ENCODE measurements at places on chromosomes 1 and 21. TPM values are rescaled to one million over a fixed set of nuclear protein-coding genes. Genes with fewer than 3 reads are reported as not detected.

DNA sequence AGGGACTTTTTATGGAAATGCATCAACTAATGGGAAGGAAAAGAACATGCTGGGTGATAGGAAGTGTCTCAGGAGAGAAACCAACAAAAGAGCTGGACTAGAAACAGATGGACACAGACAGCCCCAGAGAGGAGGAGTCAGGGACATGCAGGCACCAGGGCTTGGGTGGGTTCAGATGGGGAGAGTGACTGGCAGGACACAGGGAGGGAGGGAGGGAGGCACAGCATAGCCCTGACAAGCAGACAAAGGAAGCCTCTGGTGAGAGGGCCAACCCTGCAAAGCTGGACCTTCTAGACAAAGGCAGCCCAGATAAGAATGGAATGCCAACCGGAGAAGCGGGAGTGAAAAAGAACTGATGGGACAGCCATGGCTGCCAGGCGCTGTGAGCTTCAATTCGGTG lies 568.8 kb downstream of the AJAP1 start:
- DNase-seq = no peak

DNA sequence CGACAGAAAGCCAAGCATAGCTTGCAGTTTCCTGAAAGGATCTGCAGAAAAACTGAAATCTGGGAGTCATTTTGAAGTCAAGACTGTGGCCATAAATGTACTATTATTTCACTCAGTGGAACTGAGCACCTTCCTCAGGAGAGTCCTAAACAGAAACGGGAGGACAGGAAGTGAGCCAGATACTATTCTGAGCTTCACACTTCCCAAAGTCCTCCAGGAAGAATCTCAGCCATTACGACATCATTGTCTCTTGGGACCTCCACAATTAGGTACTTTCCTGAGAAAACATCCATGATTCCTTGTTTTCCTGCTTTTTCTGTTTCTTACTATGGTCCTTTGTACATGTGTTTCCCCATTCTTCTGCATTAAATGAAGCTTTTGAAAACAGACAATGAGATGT lies 299.2 kb upstream of the USP25 start:
- DNase-seq = no peak

GRCh38 chr1:116284819-116285390 lies 88.1 kb upstream of the ATP1A1 start:
- no peak for DNase-seq

DNA sequence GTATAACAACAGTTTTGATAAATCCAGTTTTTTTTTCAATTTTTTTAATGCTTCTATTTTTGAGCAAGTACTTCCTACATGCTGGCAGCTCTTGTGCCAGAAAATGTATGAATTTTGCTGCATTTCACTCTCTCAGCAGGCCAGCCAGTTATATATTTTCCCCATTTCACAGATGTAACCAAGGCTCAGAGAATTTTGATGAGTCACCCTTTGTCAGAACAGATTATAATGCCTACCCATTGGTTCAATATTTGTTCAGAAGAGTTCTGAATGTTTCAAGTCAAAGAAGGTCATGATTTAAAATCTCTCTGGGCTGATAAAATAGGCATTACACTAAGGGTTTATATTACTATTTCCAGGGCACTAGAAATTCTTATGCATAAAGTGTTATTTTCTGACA lies 452.2 kb downstream of the RWDD3 start:
- no peak for DNase-seq

DNA sequence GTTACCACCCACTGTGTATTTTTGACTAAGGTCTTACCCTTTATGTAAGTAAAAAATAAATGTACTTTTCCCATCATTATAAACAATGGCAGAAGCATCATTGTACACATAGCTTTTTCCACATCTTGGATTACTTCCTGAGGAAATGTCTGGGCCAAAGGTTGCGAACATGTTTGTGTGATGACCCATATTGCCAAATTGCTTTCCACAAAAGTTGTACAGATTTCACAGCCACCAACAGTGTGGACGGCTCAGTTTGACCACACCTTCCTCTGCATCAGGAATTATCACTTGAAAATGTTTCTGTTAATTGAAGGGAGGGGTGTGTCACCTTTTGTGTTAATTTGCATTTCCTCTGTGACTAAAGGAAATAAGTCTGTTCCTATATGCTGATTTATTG lies 25.7 kb downstream of the AKNAD1 start:
- no peak for DNase-seq

DNA sequence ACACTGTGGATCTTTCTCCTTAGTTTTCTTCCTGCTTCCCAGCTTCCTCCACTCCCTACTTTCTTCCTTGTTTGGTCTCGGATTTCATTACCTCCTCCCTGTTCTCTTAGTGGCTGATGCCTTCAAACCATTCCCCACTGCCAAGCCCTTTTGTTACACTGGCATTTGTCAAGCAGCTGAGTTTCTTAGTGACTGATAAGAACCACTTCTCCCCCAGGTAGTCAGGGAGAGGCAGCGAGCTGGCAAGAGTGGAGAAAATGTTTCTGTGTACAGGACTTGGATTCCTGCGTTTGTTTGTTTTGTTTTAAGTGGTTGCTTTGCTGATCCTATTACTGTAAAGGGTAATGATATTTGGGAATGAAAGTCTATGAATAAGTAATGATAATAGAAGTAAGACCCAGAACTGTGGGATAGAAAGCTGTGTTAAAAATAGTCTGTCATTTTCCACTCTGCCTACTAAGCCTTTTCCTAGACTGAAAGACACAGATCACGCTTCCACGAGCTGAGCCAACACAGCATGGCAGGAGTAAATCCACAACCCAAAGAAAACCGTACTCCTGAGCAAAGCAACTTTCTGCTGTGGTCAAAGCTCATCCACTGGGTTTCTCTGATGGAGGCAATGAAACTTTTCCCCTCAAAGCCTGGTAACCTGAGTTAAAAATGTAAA lies 10.1 kb upstream of the SERTAD4 start:
- no peak for DNase-seq

DNA sequence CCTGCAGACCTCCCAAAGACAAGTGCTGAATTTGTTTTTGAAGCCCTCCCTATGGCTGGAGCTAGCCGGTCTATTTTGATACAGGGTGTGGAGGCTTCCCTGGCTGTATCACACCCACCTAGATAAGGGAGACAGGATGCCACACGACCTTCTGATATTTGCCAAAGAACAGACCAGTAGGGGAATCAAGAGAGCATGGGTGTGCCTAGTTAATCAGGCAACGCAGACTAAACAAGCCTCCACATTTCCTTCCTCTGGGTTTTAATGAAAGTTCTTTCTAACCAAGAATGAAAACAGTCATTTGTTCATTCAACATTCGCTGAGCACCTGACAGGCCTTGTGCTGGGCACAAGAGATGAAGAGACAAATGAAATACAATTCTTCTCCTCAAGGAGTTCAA lies 446.8 kb downstream of the PLPP3 start:
- no peak for DNase-seq

DNA sequence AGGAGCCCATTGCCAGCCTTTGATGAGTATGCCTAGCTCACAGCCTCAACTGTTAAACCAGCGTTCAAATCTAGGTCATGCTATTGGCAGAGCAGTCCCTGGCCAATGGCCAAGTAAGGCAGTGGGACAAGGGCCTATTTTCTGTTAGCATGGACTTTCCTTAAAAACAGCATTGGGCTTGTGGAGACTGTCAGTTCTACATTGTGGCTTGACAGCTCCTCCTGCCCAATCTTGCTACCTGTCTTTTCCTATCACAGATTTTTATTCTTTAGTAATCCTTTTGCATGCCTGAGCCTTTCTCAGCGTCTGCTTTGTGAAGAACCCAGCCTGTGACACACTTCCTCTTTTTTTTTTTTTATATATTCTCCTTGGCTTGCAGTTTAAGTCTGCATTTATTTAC lies 56.4 kb downstream of the DIP2A start:
- DNase-seq = peak; percentile 92

GRCh38 chr1:96002969-96003964 lies 718.3 kb upstream of the PTBP2 start:
- no peak for DNase-seq

GRCh38 chr1:112446411-112446810 lies 50.4 kb downstream of the CTTNBP2NL start:
- no peak for DNase-seq

DNA sequence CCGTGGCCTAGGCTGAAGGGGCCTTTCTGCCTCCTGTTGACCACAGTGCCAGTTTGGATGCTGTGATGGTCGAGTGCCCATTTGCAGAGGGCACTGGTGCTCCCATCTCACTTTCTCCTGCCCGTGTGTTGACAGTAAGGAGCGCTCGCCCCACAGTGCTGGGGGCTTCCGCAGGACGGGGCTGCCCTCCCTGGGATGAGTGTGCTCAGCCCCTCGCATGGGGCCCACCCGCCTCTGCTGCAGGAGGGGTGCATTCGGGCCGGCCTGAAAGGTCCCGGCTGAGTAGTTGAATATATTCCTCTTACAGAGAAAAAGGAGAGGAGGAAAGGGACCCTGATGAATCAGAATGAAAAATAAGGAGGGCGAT lies 37.3 kb downstream of the NTPCR start:
- DNase-seq = no peak

GRCh38 chr1:181936768-181937581 lies 124.5 kb downstream of the ZNF648 start:
- no peak for DNase-seq

DNA sequence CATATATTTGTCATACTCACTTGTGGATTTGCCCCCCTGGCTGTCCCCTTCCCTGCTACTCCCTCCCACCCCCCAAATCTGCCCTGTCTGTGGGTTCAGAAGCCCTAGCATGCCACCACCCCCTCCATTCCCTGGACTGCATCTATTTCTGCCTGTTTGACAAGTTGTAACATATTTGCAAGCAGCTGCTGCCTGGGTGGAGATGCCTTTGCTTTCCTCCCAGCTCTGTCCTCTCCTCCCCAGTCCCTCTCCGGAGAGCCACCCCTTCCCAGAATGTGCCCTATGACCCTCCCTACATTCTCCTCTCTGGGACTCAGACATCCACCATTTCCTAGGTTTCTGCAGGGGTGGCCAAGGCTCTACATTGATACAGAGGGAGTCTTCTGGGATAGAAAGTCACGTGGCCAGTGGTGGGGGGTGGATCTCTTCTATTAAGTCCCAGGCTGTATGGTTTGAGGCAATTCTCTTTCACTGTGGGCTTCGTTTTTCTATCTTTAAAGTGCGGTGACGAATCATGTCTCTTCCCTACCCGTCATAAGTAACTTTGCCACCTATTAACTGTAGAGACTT lies 6.0 kb upstream of the MYOG start:
- no peak for DNase-seq

DNA sequence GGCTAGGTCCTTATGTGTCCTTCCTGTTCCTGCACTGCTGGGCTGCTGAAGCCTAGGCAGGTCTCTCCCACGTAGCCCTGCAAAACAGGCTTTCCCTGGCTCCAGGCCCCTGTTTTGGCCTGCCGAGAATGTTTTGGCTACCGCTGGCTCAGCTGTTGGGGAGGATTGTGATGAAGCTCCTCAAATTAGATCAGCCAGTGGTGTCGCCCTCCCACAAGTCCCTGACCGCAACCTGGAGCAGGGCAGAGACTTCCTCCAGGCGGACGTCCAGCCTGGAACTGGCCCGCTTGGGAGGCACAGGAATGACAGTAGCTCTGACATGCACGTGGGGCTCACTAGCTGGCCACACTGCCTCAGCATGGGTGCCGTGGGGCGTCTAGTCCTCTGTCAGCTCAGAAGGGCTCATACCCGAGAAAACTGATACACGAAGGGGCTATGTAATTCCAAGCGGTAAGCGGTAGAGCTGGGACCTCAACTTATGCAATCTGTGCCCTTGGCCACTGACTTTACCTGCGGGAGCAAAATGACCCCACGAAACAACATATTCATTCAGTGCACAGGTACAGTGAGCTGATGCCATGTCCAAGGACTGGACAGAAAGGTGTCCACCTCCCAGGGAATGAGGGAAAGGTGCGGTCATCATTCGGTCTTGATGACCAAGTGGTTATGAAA lies 26.6 kb downstream of the DHRS3 start:
- peak; percentile 80 for DNase-seq

GRCh38 chr1:212070720-212071302 lies 35.3 kb downstream of the DTL start:
- no peak for DNase-seq

DNA sequence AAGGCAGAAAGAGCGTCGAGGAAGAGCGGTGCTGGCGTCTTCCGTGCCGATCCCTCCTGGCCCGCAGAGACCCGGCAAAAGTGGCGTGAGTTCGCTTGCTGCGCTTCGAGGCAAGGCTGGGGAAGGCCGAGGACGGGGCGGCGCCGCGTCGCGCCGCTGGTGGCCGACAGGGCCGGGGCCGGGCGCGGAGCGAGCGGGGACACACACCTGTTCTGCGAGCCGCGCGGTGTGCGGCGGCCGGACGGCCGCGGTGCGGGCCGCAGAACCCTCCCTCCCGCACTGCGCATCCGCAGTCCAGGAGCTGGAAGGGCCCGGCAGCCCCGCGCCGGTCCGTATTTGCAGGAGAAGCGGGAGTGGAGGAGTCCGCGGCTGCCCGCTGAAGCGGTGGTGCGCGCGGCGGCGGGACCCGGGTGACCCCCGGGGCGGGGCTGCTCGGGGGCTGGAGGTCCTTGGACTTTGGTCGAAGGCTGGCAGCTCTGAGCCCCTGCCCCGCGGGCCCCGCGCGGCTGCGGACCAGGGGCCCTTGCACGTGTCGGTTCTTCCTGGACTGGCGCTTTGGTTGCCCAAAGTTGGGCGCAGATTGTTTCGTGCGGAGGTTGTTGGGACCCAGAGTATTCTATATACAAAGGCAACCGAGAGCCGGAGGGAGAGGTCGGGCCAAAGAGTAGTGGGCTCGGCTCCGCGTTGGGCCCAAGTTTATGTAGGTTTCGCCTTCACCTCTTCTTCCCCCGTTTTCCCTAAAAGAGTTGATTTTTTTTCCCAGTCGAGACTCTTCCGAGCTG lies 2.6 kb downstream of the RNF220 start:
- DNase-seq = no peak

- no peak for DNase-seq
Observed at GRCh38 chr1:55034476-55035133, 4.7 kb upstream of the PCSK9 start.

GRCh38 chr1:7292714-7293419 lies 478.2 kb upstream of the VAMP3 start:
- DNase-seq = no peak

DNA sequence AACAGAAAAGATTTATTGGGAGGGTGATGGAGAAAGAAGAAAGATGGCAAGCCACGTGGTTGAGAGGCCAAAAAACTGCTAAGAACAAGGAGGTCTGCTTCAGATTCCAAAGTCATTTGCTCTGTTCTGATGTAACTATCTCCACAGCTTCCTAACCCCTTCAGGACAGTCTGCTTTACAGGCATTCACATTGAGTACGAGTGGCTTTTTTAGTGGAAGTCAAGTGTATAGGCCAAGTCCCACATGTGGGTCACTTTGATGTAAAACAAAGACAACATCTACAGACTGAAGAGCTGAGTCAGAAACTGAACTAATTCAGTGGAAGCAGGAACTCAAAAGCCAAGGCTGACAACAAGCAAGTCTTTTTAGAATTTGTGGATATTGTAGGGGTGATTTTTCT lies 128.7 kb upstream of the F3 start:
- no peak for DNase-seq

- DNase-seq = no peak
Observed at GRCh38 chr1:198860371-198860770, 221.5 kb downstream of the PTPRC start.

ADAMTSL4 gene
- 38.5 TPM for total RNA-seq

PROX1 gene
- 173 TPM for total RNA-seq

PPP1R12B gene
- total RNA-seq = 14.6 TPM

S100A1 gene
- total RNA-seq = 1.7 TPM

RSPO1 gene
- not detected for total RNA-seq

GBP4 gene
- total RNA-seq = 5.3 TPM

C1QTNF12 gene
- total RNA-seq = 3.5 TPM

CLCA4 gene
- total RNA-seq = not detected

MYBPH gene
- total RNA-seq = not detected

NLRP3 gene
- total RNA-seq = 0.33 TPM

LPAR3 gene
- total RNA-seq = 0.08 TPM

OR2AK2 gene
- total RNA-seq = not detected
